T-helper 1 cell treated with Interleukin-12 subunit alpha and Interleukin-12 subunit beta and Interleukin-4 antibody, amounts not matched to agents 30 ng/mL and 1 ng/mL, for 36 hours (primary cell): ENCODE measurements at places on chromosomes 7 and 10. TPM values are rescaled to one million over a fixed set of nuclear protein-coding genes. Genes with fewer than 3 reads are reported as not detected.

The MORN4 gene
- total RNA-seq: 1.1 and 1.3 TPM in 2 replicates

The TDRD1 gene
- total RNA-seq: 0.05 and 0.10 TPM in 2 replicates

The FAS gene
- total RNA-seq: 84.4 and 87.8 TPM in 2 replicates

The ATP5F1C gene
- 280 and 283 TPM in 2 replicates for total RNA-seq

The NODAL gene
- total RNA-seq: not detected in 2 replicates

The AMZ1 gene
- 0.17 and 0.27 TPM in 2 replicates for total RNA-seq

The POLR2J gene
- 46.6 and 47.9 TPM in 2 replicates for total RNA-seq

The ASAH2 gene
- total RNA-seq: 2.0 and 2.3 TPM in 2 replicates

The ING3 gene
- total RNA-seq: 24.6 and 28.1 TPM in 2 replicates
